Fibroblast of skin of left quadriceps (primary cell): ENCODE measurements at places on chromosomes 2 and 18.

DNA sequence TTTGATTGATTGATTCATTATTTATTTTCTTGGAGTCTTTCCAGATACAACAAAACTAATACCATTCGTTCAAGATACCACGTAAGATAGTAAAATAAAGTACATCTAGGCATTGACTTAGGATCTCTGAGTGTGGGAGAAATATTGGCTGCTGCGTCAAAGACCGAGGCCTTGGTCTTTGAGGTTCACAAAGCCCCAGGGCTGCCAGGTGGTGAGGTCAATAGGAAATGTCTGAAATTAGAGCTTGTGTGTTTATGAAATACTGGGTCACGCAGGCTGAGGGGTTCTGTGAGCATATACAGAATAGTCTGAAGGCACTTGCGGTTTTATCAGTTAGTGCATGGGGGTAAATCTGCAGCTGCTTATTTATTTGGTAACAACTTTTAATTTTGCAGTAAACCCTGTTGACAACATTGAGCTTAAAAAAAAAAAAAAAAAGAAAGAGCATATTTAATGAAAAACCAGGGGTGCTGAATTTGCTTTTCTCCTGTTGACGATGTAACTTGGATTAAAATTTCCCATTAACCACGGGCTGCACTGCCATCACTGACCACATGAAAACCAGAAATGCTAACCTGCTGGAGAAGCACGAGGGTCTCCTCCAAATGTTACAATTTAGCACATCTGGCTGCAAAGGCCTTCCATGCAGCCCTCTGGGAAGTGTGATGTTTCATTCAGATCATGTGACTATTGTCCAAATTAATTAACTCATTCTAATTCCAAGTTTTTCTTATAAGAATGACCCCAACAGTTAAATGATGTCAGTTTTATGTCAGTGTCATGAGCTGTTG is 27.1 kb upstream of the SERPINB12 start:
- DNase-seq = no peak

DNA sequence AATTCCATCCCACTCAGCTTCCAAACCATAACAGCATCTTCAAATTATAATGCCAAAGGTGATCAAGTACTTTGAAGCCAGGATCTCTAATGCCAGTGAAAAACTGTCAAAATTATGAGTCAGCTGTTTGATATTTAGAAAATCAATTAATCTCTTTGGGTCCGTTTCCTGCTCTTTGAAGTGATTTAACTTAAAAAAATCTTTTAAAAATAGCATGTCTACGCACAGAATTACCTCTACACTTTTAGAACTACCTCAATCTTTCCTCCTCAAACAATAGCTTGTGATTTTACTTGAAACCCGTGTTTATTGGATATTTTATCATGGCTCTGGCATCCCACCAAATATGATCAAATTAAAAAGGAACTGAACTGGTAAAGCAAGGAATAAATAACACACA is 31.3 kb upstream of the TANK start:
- DNase-seq = no peak

- peak; percentile 97 for DNase-seq
Measured at GRCh38 chr2:85744741-85745601, 8.8 kb upstream of the ATOH8 start.

GRCh38 chr2:28319118-28320008 is 73.3 kb upstream of the FOSL2 start:
- DNase-seq = no peak

- DNase-seq = peak; percentile 64
Measured at GRCh38 chr2:234670052-234670451, 173.2 kb upstream of the ARL4C start.

GRCh38 chr2:173734797-173735196 is 230.4 kb downstream of the SP3 start:
- no peak for DNase-seq

GRCh38 chr2:235848946-235849345 is 319.2 kb downstream of the GBX2 start:
- DNase-seq = no peak

- DNase-seq = no peak
Measured at GRCh38 chr2:129010262-129010661, 691.6 kb upstream of the HS6ST1 start.
